Right ventricle myocardium inferior (tissue), 1 donor: ENCODE measurements at places on chromosomes 16 and 17. TPM values are rescaled to one million over a fixed set of nuclear protein-coding genes. Genes with fewer than 3 reads are reported as not detected.

DNA sequence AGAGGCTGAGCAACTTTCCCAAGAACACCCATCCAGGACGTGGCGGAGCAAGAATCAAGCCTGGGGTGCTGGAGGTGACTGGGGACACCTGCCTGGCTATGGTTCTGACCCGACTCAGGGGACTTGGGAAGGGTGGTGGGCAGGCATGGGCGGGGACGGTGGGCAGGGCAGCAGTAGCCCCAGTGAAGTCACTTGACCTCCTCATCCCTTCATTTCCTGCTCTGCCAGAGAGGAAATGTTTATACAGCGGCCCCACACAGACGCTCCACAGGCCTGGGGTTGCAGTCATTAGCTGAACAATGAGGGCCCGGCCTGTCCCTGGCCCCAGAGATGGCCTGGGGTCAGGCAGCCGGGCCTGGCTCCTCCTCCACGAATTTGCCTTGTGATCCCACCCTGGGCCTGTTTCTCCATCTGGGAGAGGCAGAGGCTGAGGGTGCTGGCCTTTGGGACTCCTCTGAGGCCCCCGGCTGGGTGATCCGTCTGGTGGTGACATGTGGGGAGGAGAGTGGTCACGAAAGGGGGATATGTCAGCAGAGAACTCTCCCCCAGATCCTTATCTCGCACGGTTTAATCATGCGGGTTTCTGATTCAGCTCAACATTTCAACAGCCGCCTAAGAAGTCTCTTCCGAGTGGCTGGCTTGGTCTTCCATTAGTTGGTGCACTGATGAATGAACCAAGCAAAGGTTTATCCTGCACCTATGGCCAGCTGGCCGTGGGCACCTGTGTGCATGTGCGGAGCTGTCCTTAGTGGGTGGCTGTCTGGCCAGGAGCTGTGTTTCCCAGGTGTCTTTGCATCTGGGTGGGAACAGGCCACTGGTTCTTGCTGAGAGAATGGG lies 175.9 kb downstream of the IRF8 start:
- DNase-seq: no peak

DNA sequence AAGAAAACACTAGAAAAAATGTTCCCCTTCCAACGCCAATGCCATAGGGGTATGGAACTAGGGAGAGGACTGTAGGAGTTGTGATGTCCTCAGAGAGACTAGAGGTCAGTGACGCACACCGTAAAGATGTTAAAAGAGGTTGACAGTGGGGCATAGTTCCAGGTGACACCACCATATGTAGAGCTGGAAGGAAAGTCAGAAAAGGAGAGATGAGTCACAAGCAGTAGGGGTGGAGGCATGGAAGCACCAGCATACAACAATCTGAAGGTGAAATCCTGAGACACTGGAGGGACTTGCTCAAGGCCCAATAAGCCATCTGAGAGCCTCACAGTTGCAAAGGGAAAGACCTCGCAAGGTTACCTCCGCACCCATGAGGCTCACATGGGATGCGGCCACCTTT lies 76.0 kb downstream of the ZNF18 start:
- DNase-seq: no peak

- DNase-seq: no peak
These were observed 43.2 kb upstream of the PABPN1L start for GRCh38 chr16:88909431-88910210.

DNA sequence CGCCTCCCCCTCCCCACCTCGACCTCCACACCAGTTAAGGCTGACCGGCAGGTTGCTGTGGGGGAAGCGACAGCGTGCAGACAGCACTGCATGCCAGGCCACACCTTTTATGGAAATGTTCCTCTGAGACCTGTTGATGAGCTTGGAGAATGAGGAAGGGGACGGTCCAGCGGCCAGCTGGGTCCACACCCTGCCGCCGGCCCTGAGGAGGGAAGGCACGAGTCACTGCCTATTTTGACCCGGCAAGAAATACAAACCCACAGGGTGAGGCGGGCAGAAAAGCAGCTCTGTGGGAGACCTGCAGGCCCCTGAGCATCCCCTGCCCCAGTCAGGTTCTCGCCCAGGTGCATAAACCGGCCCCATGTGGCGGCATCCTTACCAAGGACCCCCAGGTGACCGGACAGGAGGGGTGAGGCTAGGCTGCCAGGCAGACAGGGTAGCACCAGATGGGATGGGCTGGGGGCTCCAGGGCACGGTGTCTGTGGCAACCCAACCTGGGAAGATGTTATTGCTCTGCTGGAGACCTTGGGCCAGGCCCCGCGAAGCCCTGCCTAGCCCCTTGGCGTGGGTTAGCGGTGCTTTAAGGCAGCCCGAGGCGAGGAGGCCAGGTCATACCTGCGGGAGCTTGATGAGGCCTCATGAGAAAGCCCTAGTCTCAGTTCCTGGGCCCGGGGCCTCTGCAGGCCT lies 12.7 kb downstream of the NATD1 start:
- no peak for DNase-seq

The CA5A gene
- total RNA-seq: not detected

GRCh38 chr16:62068747-62069146 lies 32.5 kb upstream of the CDH8 start:
- DNase-seq: no peak

DNA sequence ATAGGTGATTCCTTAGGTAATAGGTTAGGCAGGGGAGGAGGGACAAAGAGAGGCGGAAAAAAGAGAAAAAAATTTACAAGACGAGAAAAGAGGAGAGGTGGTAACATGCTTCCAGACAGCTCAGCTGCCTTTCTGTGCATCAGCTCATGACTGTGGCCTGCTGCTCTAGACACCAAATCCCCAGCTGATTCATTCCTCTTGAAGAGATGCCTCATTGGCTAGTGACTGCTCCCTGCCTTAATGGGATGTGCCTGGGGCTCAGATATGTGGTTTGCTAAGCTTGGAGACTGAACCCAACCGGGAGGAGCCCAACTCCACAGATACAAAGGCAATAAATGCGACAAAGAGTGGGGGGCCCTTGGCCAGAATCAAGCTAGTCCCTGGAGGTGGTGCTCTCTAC lies 105.9 kb upstream of the FAM20A start:
- DNase-seq: no peak
